ENCODE measurements at places on chromosomes 16 and 17.
A peak's percentile ranks its signal among the peaks of the same experiment; 100 is the strongest.

DNA sequence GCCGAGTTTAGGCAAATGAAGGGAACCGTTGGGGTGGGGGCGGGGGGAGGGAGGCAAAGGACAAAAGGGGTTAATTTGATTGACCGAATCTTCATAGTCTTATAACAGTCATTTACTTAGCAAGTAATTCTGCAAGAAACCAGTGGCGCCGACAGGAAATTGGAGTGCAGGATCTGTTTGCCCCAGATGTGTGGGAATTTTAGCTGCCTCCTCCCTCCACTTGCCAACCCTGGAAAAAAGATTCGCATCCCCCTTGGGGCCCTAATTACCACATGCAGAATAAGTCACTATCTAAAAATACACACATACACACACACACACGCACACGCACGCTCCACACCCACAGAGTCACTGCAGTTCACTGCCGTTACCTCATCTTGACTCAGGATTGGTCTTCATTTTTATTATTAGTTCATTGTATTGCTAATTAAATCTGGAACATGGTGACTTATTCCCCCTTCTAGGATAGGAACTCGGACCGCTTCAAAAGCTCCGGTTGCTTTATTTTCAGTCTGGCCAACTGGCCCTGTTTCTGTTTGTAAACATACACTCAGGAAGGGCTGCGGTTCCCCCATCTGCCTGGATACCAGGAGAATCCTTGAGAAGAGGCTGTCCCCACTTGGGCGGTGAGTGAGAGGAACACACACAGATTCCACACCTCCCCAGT, 241.6 kb upstream of the SALL1 start:
- H3K4me1 ChIP-seq = no peaks in the 10 kb centered on the region
- H3K27ac ChIP-seq = no peak overlapping the region
- no peaks in the 10 kb centered on the region for H3K27me3 ChIP-seq

DNA sequence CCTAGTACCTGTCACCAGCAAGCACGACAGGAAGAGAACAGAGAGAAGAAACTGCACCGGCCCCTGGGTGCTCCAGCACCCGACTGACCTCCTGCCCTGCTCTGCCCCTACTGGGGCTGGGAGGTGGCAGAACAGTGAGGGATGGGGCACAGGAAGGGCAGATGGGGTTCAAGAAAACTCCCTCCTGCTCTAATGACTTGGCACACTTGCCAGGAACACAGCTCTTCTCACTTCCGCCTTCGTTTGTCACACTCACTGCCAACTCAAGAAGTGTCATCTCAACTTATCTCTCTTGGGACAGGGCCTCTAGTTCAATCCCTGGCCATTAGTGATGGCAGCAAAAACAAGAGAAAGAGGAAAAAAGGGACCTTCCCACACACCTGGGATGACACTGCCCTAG, 42.7 kb upstream of the ICAM2 start:
- H3K4me3 ChIP-seq = peak overlapping the region; percentile 33
- no peaks in the 10 kb centered on the region for H3K27me3 ChIP-seq
- H3K27ac ChIP-seq = peak overlapping the region; percentile 81
- DNase-seq = no peak
- peaks cover 81% of the 10 kb centered on the region for H3K4me1 ChIP-seq

- peak; percentile 34 for DNase-seq
- H3K4me3 ChIP-seq = peak overlapping the region; percentile 9
- H3K27me3 ChIP-seq = no peaks in the 10 kb centered on the region
- H3K36me3 ChIP-seq = peaks cover 65% of the 10 kb centered on the region
- H3K4me1 ChIP-seq = peaks cover 75% of the 10 kb centered on the region
These were observed 6.2 kb downstream of the PSMD12 start for GRCh38 chr17:67359960-67360791.

- peak overlapping the region; percentile 68 for H3K27ac ChIP-seq
- H3K4me1 ChIP-seq = peaks cover 35% of the 10 kb centered on the region
- H3K4me3 ChIP-seq = no peak overlapping the region
- peak; percentile 37 for DNase-seq
- peaks cover 3% of the 10 kb centered on the region for H3K36me3 ChIP-seq
- no peaks in the 10 kb centered on the region for H3K27me3 ChIP-seq
These were observed 1.1 kb upstream of the CD19 start for GRCh38 chr16:28930652-28931051.

Data from activated naive CD8-positive, alpha-beta T cell treated with anti-CD3 and anti-CD28 coated beads, Interleukin-2, amount 50 U/mL, for 24 hours (primary cell).